ENCODE measurements at places on chromosomes 1 and 21.

DNA sequence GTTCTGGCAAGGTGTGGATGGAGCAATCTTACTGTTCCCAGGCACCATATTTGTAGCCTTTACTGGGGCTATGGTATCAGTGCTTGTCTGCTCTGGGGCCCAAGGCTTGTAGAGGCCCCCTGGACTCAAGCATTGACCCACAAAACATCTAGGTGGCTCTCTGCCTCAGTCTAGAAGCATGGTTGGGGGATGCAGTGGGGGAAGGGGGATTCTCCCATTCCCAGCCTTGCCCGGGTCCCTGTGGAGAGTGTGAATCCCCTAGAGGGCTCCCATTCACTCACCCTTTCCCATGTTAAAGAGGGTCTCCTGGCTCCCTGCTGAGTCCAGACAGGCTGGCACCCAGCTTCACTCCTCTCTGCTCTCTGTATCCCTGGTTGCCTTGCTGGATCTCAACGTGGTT, 28.2 kb upstream of the DIRAS3 start:
- DNase-seq, result no peak

DNA sequence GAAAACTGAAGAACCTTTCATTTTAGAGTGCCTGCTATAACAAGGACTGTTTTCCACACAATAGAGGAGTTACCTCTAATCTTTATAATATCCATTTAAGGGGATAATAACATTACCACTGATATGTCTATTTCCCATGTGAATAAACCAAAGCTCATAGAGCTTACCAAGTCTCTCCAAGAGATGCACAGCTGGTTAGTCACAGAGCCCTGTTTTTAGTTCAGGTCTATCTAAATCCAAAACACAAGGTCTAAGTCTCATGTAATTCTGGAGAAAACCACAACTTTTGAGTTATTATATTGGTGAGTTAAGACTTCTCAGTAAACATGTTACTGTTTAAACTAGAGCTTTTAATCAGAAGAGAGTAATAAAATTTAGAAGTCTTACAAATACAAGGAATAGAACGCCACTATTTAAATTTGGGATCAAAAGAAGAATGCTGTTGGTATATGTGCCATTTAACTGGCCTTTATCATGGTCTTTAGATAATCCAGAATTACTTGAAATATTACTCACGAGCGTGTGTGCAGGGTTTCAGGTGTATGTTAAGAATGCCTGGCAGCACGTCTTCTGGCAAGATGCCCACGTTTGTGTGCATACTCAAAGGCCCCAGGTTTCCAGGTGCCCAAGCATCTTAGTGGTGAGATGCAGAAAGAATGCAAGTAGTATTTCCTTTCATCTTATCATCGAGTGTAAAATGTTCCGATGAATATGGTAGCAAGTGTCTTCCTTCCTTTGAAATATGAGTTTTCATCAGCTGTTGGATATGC, 190.6 kb downstream of the FMN2 start:
- no peak for DNase-seq

GRCh38 chr21:16287046-16287445, 557.3 kb downstream of the USP25 start:
- no peak for DNase-seq

GRCh38 chr1:66696771-66697170, 55.5 kb upstream of the DYNLT5 start:
- DNase-seq, result no peak

DNA sequence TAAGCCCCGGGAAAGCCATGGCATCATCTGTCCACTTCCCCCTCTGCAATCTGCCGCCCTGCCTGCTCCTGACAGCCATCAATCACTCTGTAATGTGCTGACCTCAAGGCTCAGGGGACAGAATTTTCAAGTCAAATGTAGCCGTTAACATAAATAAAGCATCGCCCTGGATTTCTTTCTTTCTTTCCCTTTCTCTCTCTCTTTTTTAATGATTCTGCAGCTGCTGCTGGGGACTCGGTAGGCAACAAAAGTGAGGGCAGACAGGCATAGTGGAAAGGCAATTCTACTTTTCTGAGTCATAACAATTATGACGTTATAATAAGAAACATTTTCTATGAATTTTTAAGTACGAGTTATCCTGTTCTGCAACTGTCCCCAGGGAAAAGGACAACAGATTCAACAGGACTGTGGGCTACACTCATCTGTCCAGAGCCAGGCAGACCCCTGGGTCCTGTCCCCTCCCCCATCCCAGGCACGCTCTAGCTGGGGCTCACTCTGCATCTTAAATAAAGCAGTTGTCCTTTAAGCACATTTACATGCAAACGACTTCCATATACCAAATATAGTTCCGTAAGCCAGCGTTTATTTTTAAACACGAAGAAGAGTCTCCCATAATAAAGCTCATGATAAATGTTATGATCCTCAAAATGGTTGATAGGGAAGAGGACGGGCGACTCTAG, 78.7 kb downstream of the SSBP3 start:
- peak; percentile 54 for DNase-seq

DNA sequence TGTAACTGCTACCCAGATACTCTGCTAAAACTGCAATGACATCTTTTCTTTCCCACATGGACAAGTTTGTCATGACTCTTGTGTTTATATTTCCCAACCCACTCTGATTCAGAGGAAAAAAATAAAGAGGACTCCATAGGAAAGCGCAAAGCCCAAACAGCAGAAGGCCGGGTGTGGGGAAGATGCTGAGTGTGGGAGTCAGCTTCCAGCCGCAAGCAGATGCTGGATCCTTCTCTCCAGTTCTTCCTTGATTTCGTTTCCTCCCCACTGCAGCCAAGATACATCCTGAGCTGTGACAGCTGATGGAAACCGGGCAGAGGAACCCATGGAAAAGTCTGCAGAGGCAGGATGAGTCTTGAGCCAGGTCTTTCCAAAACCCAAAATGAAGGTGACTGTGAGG, 498.2 kb downstream of the PLPP3 start:
- DNase-seq, result no peak

- DNase-seq, result no peak
These were observed 155.4 kb downstream of the DHRS3 start for GRCh38 chr1:12462586-12462985.

DNA sequence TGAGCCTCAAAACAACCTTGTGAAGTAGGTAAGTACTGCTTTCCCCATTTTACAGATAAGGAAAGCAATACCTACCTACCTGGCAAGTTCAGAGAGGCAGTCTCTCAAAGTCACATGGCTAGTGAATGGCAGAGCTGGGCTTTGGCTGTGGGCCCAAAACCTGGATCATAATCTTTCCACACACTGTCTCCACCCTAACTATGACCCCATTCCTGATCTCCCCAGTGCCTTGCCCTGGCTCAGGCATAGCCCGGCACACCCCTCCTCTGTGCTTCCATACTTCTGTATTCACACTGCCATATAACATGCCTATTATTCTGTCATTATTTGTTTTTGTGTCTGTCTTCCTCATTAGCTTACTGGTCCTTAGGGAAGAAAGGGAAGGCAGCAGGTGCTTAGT, 15.9 kb downstream of the GNG12 start:
- no peak for DNase-seq

GRCh38 chr1:119964673-119965363, 68.5 kb upstream of the ADAM30 start:
- DNase-seq, result no peak

DNA sequence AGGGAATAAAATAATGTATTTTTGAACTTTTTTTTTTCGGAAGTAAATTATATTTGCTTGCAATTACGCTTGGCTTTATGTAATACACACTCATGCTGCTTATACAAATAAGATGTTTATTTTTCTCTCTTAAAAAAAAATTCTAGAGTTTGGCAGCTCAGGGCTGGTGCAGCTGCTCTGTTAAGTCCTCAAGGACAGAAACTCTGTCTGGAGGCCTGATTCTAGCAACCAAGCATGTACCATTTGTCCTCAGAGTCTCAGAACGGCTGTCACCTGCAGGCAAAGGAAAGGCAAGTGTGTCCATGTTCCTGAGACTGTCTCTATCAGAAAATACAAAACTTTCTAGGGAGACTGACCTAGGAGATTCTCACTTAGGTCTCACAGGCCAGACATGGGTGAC, 23.2 kb upstream of the CLDN17 start:
- no peak for DNase-seq

- peak; percentile 22 for DNase-seq
These were observed 1.1 kb downstream of the HOOK1 start for GRCh38 chr1:59815892-59816291.

DNA sequence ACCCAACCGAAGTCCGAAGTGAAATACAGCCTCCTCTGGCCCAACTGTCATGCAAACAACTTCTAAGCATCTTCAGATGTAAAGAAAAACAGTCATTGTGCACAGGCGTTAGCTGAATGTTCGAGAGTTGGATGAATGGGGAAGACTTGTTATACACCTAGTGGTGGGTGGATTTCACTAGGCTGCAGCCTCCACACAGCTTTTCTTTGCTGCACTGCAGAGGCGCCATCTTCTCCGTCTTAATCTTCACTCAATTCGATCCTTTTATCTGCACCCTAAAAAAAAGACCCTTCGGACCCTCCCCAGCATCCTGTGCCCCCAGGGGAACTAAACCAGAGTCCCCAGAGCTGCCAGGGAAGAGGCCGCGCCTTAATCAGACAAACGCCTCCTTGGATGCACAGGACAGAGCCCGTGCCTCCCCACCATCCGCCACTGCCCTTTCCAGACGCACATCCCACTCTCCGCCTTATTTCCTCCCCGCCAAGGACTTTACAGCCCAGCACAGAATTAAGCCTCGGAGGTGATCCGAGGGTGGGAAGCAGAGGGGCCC, 1.4 kb downstream of the APP start:
- peak; percentile 70 for DNase-seq

DNA sequence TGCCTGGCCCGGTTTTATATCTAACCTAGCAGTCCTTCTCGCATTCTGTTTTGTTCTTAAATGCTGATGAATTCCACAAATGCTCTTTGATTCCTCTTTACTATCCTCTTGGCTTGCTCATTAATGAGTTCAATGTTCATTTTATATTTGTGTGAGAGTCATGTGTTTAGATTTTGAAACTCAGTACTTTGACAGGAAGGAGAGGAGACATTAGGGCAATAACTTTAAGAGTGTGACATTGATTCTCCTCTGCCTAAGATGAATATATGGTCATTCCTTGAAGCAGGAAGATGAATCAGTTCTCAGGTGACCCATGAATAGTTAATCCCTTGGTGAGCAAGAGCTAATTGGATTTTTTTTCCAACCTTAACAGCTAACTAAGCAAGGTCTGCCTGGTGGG, 84.1 kb downstream of the MRPS6 start:
- DNase-seq, result no peak

GRCh38 chr1:22127731-22128130, 15.2 kb downstream of the WNT4 start:
- no peak for DNase-seq

- DNase-seq, result no peak
These were observed 8.3 kb downstream of the GFI1 start for GRCh38 chr1:92478393-92478792.

DNA sequence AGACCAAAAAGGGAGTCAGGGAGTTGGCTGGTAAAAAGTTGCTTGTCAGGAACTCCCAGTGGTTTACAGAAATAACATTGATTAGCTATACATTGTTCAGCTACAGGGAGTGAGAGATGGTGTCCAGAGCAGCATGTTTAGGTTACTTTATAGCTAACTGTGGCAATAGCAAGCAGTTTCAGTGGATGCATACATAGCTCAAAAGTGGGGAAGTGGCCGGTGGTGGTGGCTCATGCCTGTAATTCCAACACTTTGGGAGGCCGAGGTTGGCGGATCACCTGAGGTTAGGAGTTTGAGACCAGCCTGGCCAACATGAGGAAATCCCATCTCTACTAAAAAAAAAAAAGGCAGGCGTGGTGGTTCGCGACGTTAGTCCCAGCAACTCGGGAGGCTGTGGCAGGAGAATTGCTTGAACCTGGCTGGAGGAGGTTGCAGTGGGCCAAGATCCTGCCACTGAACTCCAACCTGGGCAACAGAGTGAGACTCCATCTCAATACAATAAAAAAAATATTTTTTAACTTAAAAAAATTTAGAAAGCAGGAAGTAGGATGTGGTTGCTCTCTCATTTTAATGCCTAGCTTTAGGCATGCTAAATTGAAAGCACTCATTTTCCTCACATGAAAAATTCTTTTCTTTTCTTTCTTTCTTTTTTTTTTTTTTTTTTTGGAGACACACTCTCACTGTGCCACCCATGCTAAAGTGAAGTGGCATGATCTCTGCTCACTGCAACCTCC, 109.7 kb downstream of the PPIAL4G start:
- DNase-seq, result no peak

DNA sequence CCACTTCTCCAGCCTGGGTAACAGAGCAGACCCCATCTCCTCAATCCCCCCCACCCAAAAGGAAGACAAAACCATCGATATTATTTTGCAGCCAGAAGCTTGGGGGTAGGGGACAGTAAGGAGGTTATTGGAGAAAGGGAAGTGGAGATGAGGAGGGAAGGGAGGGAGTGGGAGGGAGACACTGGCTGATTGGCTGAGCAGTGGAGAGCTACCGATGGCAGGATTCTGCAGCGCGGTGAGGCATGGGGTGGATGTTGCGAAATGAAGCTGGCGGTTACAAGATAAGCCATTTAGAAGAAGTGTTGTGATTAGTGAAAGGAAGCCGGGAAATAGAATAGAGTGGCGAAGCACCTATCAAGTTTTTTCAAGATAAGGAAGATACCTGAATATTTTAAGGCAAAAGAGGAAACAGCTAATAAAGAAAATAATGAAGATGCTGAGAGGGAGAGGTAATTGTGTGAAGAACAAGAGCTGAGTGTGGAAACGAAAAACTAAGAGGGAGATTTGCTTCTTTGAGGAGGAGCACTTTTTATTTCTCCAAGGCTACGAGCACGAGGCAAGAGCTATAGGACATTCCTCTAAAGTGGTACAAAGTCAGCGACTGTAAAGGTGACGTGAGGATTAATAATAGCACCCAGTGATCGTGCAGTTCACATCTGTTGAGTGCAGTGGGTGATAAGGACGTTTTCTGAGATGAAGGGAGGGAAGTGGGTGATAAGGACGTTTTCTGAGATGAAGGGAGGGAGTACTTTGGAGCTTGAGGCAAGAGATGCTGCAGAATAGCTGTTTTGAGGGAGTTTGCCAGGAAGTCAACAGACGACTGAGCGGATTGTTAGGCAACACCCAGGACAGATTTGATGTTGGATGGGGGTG, 103.2 kb upstream of the KIF26B start:
- no peak for DNase-seq

DNA sequence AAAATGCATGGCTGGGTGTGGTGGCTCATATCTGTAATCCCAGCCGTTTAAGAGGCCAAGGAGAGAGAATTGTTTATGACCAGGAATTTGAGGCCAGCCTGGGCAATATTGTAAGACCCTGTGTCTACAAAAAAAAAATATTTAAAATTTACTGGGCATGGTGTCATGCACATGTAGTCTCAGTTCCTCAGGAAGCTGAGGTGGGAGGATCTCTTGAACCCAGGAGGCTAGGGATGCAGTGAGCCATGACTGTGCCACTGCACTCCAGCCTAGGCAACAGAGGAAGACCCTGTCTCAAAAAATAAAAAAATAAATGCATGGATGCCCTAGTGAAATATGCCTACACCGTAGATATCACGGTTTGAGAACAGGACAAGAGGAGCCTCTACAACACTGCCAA, 1331.2 kb upstream of the B3GALT2 start:
- no peak for DNase-seq

GRCh38 chr21:37974081-37974480, 57.8 kb upstream of the KCNJ6 start:
- DNase-seq, result no peak

GRCh38 chr1:96357141-96357765, 364.3 kb upstream of the PTBP2 start:
- no peak for DNase-seq

- DNase-seq, result no peak
These were observed 470 bp upstream of the RTCA start for GRCh38 chr1:100265562-100265930.
